ENCODE measurements at places on chromosomes 12 and 14.

GRCh38 chr12:109009766-109010165, 11.1 kb downstream of the SVOP start:
- no peak for DNase-seq

DNA sequence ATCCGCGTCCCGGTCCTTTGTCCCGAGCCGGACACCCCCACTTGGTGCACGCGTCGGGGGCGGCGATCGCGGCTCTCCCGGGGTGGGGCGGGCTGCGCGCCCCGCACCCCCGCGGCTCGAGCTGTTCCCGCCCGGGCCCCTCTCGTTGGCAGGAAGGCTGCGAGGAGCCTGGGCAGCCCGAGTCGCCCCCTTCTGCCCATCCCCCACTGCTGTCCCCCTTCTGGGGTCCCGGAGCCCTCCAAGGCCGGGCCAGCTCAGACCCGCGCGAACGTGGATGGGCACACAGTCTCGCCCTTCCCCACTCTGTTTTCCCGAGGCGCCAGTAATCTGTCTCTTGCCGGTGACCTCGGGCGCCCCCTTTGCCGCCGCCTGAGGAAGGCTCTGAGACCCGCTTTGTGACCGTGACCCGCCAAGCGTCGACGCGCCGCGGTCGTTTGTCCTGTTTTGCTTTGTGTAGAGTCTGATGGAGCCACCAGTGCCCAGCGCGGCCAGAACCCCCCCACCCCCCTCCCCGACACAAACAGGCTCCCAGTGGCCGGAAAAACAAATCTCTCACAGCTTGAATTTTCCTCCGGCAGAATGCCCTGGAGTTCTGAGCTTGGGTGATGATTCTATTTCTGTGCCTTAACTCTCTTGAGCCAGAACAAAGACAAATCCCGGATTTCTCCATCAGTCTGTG, 610 bp downstream of the C14orf132 start:
- peak; percentile 56 for DNase-seq

DNA sequence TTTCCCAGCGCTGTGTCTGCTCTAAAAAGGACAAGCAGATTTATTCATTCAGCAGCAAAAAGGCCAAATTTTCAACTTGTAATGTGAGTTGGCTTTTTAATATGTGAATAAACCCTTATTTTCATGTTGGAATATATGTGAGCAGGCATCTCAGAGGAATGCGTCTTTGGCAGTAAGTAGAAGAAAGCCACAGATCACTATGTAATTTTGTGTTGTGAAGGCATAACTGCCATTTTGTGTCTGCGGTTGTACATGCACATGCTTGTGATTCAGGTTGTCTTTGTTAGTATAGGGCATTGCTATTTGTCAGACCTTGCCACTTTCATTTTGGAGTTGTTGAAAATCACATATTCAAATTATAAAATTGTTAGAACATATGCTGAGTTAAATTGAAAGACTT, 398.8 kb upstream of the RGS6 start:
- no peak for DNase-seq

DNA sequence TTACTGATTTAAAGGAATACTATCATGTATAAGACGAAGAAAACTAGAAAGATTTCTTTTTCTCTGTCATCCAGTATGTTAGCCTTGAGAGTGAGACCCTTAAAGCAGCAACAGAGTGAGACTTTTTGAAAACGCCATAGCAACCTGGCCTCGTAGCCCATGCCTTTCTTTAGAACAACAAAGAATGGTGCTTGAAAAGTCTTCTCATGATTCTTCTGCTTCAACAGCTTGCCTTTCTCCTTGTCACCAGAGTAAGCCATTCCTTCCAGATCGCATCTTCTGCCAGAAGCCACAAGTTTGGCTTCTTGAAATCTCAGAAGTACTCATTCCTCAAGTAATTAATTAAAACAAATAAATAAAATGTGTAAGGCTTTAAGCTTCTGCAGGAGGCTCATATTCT, 109.3 kb downstream of the PDE3A start:
- DNase-seq, result no peak

DNA sequence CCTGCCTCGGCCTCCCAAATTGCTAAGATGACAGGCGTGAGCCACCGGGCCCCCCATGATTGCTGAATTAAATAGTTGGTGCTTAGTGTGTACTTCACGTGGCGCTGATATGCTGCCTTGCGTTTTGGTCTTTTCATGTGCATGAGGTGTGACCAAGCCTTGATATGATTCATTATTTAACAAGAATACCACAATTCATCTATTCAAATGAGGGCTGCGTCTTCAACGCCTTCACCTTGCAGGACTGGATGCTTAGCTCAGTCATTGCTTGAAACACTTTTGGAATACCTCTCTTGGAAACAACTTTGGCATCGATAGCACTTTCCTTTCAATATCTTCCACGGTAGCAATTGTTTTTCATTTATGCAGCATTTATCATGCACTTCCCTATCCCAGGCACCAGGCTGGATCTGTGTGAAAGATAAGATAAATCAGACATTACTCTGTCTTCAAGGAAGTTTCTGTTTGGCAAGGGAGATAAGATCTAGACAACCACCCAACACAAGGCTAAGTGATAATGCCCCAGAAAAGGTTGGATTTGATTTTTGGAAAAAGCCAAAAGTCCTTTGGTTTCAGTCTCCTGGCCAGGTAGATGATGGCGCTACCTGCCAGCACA, 1.3 kb upstream of the TEAD4 start:
- DNase-seq, result no peak

- no peak for DNase-seq
Observed at GRCh38 chr14:100677152-100677551, 49.5 kb upstream of the DLK1 start.

GRCh38 chr12:68595241-68595640, 15.5 kb upstream of the RAP1B start:
- no peak for DNase-seq

DNA sequence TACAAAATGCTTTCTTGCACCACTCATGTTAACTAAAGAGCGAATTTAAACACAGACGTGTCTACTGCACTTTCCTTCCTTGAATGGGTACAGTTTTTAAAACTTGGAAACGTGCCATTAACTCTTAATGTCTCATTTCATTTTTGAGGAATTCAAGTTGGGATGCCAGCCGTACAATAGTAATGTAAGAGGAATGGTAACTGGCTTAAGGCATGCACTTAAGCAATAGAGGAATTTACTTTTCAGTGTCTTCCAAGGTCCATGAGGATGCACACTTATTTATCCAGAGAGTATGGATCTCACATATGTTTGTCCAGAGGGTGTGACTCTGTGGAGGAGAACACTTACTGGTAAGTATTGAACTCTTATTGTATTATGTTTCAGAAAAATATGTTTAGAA, 52.9 kb downstream of the PPP4R4 start:
- no peak for DNase-seq

DNA sequence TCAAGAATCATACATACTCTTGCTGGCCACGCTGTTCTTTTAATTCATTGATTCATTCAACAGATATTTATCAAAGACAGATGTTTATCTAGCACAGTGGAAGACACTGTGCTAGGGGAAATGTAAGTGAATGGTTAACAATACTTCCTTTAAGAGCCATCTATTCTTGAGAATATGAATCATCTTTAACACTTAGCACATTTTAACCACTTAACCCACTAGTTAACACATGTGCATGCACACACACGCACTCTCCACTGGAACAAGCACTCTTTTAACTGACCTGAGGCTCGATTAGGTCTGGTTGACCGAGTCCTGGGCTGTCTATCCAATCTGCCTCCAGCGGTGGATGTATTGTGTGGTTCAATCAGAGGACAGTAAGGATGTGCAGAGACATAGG, 34.6 kb downstream of the LMNTD1 start:
- DNase-seq, result no peak

DNA sequence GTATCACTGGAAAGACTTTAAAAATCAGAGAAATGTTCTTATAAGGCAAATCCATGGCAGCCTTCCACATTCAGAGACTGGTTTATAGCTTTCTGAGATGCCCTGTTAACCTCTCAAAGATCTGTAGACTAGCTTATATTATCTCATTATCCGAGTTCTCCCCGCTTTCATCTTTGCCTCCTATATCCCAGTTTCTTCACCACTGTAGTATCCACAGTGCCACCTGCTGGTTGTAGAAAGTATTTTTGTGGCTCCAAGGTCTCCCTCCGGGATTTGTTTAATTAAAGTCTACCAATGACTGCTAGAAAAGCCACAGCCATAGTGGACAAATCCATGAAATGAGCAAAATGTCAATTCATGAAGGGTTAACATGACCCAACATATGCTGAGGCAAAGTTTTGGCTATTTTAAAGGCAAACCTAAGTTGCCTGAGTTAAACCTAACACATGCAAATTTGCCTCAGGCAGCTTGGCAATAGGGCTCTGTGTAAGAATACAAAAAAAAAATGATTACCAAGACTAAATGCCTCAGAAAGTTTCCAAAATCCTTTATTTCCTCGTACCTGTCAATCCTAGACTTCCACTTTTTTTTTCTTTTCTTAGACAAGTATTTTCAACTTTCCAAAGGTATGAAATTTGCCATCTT, 218.8 kb upstream of the BMP4 start:
- peak; percentile 79 for DNase-seq

DNA sequence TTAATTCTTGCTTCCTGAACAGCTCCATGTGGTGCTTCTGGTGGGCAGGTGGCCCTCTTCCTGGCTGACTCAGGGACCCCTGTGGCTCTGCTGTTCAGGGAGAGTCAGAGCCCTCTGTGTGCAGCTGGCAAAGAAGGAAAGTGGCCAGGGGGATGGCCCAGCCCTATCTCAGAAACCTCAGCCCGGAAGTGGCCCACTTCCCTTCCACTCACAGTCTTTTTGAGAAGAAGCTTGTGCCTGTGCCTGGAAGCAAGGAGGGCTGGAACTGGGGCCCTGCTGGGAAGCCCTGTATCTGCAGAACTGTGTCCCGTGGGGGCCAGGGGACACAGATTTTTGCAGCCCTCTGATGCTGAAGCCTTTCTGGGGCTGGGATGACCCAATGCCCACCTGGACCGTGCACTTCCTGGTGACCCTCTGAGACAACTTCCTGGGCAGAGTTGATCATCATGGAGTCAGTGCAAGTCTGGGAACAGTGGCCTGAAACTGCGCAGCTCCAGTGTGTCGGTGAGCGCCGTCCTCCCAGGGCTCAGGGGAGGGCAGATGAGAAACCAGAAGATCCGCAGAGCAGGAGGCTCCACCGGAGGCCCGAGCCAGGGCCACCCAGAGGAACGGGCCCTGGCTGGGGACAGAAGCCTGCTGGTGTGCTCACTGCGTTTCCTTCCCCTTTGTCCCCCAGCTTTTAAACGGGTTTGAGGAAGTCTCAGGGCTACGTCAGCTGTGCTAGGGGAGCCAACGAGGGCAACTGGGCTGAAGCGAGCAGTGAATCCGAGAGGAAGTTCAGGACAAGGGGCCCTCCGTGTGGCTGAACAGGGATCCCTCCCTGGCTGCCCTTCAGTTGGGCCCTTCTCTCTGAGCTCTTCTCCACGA, 217.4 kb upstream of the RTL1 start:
- peak; percentile 49 for DNase-seq

GRCh38 chr12:95611676-95612309, 60.5 kb upstream of the USP44 start:
- no peak for DNase-seq

DNA sequence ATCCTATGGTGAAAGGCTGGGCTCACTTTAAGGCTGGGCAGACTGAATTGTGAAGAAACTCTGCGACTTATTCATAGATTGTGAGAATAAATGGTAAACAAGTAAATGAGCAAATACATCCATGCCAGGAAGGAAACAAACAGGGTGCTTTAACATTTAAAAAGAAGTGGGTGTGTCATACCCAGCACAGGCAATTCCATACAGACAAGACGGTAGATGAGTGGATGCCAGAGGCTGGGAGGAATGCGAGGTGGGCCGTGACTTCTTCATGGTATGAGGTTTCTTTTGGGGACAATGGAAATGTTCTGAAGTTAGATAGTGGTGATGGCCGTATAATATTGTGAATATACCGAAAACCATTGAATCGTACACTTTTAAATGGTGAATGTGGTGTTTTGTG, 49.8 kb upstream of the CDKN3 start:
- DNase-seq, result no peak

- DNase-seq, result no peak
Observed at GRCh38 chr12:94769776-94770759, 119.7 kb upstream of the TMCC3 start.

- DNase-seq, result no peak
Observed at GRCh38 chr14:80981156-80981555, 25.7 kb downstream of the TSHR start.

DNA sequence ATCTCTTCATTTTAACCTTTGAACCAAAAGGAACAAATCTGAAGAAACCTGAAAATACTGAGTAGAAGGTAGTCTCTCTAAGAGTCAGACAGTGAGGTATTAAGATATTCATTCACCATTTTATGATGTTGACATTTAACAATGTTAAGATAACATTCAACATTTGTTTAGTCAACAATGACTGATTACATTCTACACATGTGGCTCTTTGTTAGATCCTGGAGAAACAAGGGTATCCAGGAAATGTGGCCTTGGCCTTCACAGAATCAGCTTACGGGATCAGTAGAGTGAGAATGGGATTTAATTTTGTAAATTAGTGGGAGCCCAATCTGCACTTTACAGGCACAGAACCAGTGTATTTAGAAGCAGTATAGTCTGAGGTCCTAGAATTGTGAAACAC, 355.5 kb downstream of the KCNH5 start:
- DNase-seq, result no peak

DNA sequence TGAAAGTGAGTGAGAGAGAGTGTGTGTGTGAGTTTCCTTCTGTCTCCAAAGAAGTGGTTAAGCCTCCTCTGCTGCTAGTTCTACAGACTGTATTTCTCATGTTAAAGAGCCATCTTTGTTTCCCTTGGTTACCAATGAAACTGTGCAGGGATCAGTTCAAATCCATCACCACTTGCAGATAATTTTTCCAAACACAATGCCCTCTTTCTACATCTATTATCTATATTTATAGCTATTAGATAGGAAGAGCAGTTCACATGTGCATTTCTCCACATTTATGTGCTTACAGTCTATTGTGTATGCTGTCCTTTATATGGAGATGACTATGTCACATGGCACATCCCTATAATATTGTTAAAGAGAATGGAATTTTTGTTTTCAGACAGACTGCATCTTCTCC, 2.2 kb upstream of the DAAM1 start:
- no peak for DNase-seq

- DNase-seq, result no peak
Observed at GRCh38 chr14:37641117-37641516, 45.7 kb downstream of the TTC6 start.

Measured in NCI-H1092 treated with DMSO at 0.1 percent for 48 hours (cell line).